Activated CD8-positive, alpha-beta memory T cell treated with anti-CD3 and anti-CD28 coated beads for 24 hours (primary cell): ENCODE measurements at places on chromosomes 3 and 15.

GRCh38 chr15:90901175-90902039 is 1.7 kb upstream of the MAN2A2 start:
- no peak for DNase-seq

DNA sequence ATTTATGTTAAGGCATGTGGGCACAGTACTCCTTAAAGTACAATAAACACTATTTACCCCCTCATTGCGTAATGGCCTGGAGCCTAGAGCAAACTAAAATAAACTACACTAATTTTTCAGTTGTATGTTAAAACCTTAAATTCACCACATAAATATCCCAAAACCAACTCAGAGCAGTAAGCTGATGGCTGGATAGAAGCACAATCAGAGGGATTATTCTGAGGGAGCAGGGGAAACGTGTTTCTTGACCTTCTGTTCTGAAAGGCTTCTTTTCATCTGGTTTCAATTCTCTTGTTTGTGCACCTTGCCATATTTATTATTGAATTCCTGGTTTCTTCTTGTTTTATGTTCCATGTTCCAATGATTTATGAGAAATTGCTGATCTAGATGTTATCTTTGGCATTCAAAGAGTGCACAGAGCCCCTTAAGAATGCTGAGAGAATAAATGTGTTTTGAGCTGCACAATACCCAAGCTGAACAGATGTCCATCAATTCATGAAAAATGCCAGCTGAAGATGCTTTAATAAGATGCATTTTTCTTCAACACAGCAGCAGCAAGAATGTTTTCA is 29.6 kb downstream of the RPL22L1 start:
- DNase-seq = no peak

DNA sequence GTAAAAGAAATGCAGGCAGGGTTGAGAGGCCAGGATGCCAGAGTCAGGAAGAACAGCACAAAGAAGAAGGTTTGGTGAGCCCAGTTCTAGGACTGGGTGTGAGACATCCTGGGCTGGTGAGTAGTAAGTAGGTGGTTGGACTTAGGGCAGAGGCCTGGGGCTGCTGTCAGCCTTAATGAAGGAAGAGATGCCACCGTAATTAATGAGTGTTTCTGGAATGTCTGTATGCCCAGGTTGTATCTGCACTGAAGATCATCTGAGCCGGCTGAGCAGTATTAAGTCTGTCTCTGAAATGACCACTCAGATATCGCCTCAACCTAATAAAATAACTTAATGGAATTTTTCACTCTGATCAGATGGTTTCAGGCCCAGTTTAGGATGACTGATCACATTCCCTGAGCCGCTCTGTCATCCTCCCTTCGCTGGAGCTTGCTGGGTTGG is 532.9 kb upstream of the IL12A start:
- no peak for DNase-seq

DNA sequence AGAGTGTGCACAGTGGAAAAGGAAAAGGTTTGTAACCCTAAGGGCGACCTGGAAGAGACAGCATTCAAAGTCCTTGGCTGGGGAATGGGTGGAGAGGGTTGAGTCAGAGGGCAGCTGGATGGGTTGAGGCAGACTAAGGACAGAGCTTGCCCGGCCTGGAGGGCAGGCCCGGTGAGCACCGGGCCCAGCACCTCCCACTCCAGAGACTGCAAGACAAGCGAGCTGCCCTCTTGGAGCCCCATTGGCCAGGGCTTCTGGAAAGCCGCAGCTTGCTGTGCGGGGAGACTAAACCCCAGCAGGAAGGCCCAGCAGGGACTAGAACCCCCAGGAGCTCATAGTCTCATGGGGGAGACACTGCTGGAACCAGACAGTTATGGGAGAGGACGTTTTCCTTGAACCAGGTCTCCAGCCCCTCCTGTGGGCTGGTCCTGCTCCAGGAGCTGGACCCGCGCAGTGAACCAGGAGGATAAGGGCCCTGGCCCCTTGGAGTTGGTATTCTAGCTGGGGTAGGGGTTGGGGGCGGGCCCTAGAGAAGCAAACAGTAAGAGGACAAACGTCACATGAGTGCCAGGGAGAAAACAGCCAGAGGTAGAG is 59.1 kb downstream of the RGMA start:
- DNase-seq = peak; percentile 56

GRCh38 chr3:177725165-177725564 is 527.9 kb upstream of the TBL1XR1 start:
- no peak for DNase-seq
